ENCODE measurements at places on chromosomes 3 and 15.

DNA sequence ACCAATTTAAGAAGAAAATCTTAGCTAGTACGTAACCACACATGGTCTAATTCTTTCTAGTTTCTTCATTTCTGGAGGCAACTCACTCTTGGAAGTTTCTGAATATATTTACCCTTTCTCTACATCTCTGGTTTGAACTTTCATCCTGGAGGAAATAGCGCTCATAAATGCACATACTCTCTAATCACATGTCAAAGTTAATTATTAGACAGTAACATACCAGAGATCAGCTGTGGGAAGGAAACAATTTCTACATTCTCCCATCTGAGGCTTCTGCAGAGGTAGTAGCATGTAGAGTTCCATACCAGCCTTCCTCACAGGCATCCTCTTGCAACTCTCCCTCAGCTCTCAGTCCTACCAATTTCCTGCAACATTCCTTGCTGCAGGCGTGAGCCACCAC lies 132.5 kb downstream of the RBPMS2 start:
- no peak for DNase-seq

DNA sequence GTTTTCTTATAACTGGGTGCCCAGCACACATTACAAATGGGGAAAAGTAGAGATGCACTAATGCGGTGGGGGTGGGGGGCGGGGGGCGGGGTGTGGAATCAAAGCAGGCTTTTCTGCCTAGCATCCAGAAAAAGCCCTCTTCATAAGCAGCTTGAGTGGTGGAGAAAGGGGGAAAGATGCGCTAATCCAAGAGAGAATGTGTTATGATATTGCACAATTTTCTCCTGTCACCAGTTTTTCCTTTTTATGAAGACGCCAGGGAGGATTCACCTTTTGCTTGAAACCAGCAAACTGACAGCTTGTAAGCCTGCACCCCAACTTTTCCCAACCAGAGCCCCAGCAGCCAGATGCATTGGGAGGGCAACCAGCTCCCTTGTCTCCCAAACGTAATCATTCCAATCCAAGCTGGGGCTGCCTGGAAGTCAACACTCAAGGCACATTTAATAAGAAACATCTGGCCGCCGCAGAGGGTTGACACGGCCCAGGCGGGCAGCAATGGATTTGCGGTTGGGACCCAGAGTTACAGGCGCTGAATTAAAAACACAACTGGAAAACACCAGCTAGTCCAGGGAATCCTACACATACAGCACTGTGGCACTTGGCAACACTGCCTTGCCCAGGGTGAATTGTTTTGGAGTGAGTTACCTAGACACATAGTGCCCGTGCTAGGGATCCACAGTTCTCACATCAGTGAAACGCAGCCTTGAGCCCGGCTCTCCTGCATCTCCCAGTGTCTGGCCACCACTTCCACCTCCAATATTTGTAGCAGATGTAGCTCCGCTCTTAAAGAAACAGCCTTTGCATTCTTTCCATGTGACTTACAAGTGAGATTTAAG lies 218.5 kb upstream of the PRICKLE2 start:
- DNase-seq = no peak

- DNase-seq = no peak
Measured at GRCh38 chr3:127489357-127489756, 101.2 kb downstream of the TPRA1 start.

DNA sequence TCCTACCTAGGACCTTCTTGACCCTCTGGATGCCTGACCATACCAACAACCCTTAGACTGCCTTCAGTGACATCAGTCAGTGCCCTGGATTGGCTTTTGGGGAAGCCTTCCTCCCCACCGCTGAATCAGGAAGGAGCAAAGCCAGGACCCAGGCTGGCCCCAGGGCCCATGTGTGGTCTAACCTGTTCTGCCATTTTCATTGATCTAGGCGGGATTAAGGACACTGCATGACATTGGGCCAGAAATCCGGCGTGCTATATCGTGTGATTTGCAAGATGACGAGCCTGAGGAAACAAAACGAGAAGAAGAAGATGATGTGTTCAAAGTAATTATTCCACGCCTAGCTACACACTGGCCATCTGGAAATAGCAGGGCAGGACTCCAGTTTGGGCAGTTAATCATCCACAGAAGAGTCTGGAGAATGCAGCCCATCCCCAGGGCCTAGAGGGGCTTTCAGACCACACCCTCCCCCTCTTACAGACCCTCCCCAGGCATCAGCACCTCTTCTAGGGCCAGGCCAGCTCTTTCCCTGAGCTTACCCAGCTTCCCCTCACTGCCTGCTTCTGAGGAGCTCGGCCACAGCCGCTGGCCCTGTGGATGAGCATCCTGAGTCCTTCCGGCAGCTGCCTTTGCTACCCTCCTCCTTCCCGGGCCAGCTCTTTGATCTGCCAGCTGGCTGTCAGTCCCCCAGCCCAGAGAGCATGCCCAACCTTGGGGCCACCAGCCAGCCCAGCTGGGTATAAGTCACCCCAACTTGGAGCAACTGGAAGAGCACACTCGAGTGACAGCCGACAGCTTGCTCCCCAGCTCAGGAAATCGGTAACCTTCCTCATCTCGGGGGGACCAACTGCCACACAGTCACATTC lies 45.9 kb downstream of the CHDH start:
- no peak for DNase-seq

- DNase-seq = no peak
Measured at GRCh38 chr3:107218864-107219269, 158.4 kb upstream of the CCDC54 start.

DNA sequence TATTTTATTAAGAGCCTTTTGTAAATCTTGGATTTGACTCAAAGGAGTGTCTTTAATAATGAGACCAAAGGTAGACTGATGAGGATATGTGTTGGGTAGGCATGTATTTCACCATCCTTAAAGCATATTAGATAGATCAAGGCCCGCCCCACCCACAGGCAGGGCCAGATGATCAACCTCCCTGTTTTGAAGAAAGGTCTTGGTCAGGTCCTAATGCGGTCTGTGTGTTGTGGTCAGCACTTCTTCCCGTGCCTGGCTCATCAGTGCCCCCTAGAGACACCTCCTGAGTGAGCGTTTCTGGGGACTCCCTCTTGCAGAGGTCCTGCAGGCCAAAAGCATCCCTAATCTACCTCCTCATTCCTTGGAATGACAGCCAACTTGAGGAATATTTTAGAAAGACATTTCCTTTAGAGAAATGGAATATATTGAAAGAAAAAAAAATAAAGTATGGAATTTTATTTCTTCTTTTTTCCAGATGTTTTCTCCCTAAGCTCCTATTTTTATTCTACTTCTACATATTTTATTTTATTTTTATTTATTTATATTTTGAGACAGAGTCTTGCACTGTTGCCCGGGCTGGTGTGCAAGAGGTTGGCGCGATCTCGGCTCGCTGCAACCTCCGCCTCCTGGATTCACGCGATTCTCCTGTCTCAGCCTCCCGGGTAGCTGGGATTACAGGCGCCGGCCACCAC lies 6.0 kb downstream of the TM4SF4 start:
- DNase-seq = peak; percentile 38

DNA sequence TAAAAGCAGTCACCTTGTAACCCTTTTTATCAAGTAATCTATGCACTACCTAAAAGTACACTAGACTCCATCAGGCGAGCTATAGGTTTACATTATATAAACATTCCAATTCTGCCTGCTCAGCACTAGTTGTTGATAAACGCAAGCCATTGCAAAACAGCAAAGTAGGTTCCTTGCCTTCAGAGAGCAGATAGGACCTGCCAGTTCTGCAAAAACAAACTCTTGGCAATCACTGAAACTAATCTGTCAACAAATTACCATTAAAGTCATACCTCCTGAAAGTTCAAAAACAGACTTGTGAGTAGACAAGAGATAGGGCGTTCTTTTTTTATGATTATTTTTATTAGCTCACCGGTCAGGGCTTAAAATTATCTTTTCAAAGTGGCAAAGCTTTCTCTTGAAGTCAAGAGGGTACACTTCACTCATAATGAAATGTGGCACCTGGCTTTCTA lies 392.5 kb downstream of the FOXP1 start:
- no peak for DNase-seq

GRCh38 chr3:178043084-178043483 lies 493.2 kb upstream of the KCNMB2 start:
- DNase-seq = no peak

DNA sequence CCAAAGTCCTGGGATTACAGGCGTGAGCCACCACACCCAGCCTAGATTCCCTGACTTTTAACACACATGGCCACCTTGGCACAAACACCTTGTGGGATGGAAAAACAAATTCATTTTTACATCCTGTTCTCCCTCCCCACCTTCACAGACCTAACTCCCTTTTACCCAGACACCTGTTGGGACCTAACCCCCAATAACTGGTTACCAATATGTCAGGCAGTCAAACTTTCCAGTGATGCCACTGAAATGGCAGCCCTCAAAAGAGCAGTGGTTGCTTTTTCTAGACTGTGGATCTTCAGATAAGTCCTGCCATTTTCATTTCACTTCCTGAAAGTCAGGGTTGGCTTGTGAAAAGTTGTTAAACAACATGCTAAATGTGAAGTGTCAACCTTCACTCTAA lies 34.9 kb downstream of the SIN3A start:
- no peak for DNase-seq

- peak; percentile 51 for DNase-seq
Measured at GRCh38 chr3:71582612-71583565, 639 bp downstream of the FOXP1 start.

- DNase-seq = no peak
Measured at GRCh38 chr3:32968920-32969389, 17.5 kb downstream of the CCR4 start.

- DNase-seq = no peak
Measured at GRCh38 chr3:151384741-151385174, at the start of gene P2RY12. Gene P2RY12 (minus strand): TSS chr3:151384753. CDS start chr3:151338845, 45,908 bp downstream.

DNA sequence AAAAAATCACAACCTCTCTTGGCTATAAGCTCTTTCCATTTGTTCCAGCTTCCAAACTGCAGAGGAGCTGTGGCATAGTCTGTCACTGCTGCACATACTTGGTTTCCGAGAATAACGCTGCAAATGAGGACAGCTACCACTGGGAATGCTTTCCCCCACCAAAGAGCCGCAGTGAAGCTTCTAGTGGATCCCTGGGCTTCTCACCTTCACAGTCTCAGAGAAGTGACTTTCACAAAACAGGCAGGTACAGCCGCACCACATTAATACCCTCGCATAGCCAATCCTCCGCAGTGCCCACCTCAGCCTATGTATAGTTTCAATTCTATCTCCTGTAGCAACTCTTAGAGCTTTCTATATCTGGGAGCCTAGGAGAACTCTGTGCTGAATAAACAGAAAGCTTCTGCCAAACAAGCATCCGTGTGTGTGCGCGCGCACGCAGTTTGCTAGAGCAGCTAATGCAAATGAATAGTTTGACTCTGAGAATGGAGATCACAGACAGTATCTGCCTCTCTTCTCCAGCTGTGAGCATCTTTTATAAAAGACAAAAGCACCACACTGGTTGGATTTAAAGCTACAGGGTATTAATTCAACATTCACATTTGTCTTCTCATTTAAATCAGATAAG lies 81.9 kb upstream of the PLXND1 start:
- DNase-seq = peak; percentile 81

DNA sequence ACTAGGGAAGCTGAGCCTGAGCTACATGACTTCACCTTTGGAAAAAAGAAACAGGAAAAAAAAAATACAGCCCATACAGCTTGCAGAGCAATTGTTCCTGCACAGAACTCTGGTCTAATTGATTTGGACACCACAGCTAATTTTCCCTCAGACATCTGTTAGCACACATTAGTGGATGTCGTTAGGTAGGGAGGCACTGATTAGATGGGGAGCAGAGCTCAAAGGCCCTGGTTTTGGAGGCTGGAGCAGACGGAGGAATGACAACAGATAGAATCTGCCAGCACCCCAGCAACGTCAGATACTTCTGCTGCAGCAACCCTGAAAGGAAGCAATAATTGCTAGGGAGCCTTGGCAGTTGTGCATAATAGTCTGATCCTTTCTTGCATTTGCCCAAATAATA lies 398.9 kb downstream of the LSAMP start:
- no peak for DNase-seq

DNA sequence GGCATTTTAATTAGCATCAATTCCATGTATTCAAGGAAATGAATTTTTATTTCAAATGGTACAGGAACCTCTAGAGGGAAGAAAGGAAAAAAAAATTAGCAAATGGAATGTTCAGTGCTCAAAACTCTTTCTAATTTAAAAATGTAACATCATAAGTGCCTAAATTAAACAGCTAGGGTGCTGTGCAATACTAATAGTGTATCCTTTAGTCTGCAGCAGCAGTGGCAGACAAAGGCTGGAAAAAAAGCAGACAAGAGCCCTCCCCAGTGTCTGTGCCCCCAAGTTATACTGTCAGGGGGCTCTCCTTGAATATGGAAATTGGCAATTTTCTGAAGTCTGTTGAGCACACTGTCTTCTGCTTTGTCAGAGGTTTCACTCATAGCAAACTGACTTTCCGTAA lies 159.5 kb downstream of the CLSTN2 start:
- DNase-seq = no peak

GRCh38 chr3:16794257-16794656 lies 90.5 kb upstream of the PLCL2 start:
- peak; percentile 11 for DNase-seq

GRCh38 chr3:16928386-16929132 lies 43.8 kb downstream of the PLCL2 start:
- DNase-seq = no peak

- no peak for DNase-seq
Measured at GRCh38 chr15:47786371-47786770, 69.1 kb downstream of the SEMA6D start.

GRCh38 chr3:179452872-179453271 lies 1.6 kb upstream of the GNB4 start:
- no peak for DNase-seq

- no peak for DNase-seq
Measured at GRCh38 chr15:49079340-49080039, 33.2 kb upstream of the SECISBP2L start.

DNA sequence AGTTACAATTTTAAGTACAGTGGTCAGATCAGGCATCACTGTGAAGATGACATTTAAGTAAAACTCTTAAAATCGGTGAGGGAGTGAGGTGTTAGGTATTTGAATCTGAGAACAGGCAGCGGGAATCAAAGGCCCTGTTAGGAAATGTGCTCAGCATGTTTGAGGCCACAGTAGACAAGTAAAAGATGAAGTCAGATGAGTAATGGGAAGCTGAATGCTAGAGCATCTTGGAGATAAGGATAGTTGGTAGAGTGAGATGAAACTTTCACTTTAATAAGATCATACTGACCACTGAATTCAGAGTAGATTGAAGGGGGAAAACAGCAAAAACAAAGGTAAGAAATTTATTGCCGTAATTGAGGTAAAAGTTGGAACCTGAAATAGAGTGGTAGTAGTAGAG lies 61.6 kb downstream of the DCBLD2 start:
- no peak for DNase-seq

- no peak for DNase-seq
Measured at GRCh38 chr3:74639681-74640080, 25.2 kb upstream of the CNTN3 start.

- peak; percentile 9 for DNase-seq
Measured at GRCh38 chr3:46883054-46883829, 5.7 kb downstream of the PTH1R start.

GRCh38 chr15:40290545-40290917 lies 7.7 kb upstream of the ANKRD63 start:
- DNase-seq = no peak

- no peak for DNase-seq
Measured at GRCh38 chr3:56122911-56123310, 345.4 kb downstream of the ERC2 start.

- no peak for DNase-seq
Measured at GRCh38 chr3:148203297-148204010, 494.2 kb upstream of the AGTR1 start.

- no peak for DNase-seq
Measured at GRCh38 chr3:14880447-14881106, 61.8 kb downstream of the FGD5 start.

- no peak for DNase-seq
Measured at GRCh38 chr15:101439285-101439919, 50.1 kb downstream of the PCSK6 start.

Data from NCI-H345 (cell line).